BE2C (cell line): ENCODE measurements at places on chromosomes 2 and 18.
A peak's percentile ranks its signal among the peaks of the same experiment; 100 is the strongest.

DNA sequence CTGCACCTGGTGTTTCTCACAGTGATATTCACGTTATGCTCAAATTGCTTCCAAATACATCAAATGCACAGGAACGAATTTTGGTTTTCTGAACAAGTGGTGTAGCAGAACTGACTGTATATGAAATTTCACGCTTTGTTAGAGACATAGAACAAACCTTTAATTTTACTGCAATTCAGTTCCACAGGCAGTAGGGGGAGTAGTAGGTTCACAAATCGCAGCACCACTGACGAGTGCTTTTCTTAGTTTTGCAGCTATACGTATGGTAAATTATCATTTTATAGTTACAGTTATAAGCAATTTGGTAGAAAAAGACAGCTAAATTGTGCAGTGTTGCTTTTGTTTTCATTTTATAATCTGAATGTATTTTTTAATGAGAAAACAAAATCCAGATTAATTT lies 113.3 kb downstream of the KIAA1328 start:
- no peak for DNase-seq

- DNase-seq: no peak
Observed at GRCh38 chr2:203532957-203533658, 2.0 kb downstream of the RAPH1 start.

GRCh38 chr2:120745420-120746111 lies 9.9 kb downstream of the GLI2 start:
- DNase-seq: no peak

DNA sequence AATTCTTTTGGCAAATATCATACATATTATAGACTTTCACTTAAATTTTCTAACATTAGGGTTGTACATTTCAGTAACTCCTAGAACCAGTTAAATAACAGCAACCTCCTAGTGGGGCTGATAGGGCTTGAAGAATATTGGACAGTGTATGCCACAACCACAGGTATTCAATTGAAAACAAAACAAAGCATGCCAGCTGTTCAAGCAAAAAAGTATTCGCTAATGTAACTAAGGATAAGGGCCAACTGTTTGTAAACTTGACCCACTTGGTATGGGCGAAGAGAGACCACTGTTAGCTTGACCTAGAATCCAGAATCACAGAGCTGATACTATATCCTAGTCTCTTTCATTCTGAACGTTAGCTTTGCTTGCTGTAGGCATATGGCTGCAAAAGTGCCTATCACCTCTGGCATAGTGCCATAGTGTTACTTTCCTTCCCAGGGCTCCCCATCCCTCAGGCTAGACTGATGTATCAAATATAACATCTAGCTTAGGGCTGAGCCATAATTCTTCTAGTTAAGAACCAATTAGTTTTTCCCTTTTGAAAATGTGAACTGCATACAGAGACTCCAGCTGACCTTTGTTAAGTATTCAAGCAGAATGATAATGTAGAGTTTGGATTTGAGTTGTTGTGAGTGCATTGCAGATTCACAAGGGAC lies 458.8 kb upstream of the NRXN1 start:
- DNase-seq: peak; percentile 65

- DNase-seq: no peak
Observed at GRCh38 chr2:199704358-199705238, 146.4 kb downstream of the FTCDNL1 start.

DNA sequence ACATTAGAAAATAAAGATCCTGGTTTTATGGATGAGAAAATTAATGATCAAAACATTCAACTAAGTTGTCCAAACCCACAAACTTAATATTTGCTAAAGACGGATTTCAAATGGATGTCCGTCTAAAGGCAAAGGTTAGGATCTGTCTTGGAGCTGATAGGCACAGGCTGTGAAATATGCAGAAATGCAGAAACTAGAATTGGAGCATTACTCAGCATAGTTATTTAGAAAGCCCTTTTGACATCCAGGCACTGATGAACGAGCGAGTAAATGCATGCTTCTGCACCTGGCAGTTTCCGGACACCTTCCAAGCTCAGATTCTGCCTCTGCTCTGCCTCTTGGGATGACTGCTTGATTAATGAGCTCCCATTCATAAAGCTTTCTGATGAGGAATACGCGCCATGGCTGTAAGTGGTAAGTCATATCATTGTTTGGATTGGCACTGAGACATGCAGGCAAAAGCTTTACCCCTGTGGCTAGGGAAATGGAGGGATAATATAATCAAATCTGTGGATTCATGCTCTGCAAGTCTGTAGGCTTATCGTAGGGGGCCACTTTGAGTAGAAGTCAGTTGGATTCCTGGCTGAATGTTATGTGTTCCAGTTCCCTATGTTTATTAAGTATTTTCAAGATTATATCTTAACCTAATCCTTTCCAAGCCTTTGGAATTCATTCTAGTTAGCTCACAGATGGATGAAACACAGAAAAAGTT lies 2176.3 kb upstream of the CELF4 start:
- no peak for DNase-seq

- DNase-seq: no peak
Observed at GRCh38 chr2:72797740-72798139, 28.1 kb downstream of the EXOC6B start.

DNA sequence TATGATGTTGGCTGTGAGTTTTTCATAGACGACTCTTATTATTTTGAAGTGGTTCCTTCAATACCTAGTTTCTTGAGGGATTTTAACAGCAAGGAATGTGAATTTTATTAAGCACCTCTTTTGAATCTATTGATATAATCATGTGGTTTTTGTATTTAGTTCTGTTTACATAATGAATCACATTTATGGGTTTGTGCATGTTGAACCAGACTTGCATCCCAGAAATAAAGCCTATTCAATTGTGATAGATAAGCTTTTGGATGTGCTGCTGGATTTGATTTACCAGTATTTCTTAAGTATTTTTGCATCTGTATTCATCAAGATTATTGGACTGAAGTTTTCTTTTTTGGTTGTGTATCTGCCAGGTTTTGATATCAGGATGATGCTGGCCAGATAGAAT lies 131.6 kb upstream of the SCN7A start:
- no peak for DNase-seq

- no peak for DNase-seq
Observed at GRCh38 chr2:102112692-102113665, 29.6 kb upstream of the IL1R1 start.

DNA sequence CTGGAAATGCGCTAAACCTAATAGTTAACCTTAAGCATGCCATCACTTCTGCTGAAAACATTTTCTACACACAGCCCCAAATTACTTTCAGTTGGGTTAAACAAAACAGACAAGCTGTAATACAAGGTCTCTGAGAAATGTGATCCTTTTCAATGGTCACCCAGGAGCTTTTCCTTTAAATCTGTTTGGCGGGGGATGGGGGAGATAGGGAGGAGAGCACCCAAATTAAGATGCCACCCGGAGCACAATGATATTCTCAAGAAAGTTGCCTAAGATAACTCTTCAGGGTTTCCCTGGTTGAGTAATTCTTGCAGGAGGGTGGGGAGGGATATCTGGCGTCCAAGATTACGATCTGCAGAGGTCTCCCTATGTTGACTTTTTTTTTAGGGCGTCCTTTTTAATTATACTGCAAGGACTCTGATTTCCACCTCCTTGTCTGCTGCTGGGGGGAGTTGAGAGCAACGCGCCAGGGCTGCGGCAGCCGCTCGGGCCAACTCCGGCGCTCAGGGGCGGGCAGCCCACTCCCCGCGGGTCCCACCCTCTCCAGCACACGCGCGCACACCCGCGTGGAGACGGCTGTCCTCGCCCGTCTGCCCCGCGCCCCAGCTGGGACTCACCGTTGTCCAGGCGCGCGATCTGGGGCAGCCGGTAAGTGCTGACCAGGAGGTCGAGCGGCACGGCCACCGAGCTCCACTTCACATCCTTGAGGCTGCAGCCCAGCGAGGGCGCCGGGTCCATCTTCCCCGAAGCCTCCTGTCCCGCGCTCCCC lies 807 bp downstream of the GAREM1 start:
- DNase-seq: peak; percentile 7

- peak; percentile 10 for DNase-seq
Observed at GRCh38 chr2:88626171-88627054, 851 bp downstream of the EIF2AK3 start.

DNA sequence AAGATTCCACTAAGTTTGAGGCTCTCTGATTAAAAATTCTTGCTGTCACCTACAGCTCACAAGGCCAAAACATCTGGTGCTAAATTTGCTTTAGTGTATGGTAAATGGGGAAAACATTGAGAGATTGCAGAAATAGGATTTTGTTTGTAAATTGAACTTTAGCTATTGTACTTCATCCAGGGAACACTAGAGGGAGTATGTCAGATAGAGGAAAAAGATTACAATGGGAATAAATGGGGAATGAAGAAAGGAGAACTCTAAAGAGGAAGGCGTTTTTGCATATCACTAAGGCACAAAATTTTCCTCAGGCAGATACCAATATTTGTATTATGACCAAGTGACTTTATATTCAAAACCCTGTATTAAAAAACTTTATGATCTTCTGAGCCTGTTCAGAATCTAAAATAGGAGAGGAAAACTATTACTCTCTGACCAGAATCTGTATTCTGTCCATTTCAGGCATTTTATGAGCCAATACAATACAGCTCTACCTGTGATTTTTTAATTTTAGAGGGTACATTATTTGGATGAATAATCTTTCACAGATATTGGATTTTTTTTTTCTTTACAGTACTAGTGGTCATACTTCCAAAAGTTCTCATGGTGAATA lies 52.3 kb upstream of the ITGB6 start:
- DNase-seq: no peak

GRCh38 chr2:13050764-13051163 lies 334.0 kb downstream of the TRIB2 start:
- no peak for DNase-seq

DNA sequence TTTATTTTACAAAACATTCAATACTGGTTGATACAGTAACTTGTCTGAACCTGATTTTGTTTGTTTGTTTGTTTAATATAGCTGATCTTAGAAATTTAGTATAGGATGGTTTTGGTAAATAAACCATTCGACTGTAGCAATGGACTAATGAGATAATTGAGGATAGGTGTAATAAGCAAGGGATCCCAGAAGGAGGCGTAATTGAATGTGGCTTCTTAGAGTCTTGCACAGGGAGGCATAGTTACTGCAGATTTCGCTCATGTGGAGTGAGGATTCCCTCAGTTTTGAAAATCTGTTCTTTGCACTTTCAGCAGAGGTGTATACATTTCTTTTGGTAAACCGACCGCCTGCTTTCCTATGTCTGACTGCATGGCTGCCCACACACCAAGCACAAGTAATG lies 709.6 kb downstream of the SOCS6 start:
- DNase-seq: no peak

- DNase-seq: no peak
Observed at GRCh38 chr2:10285191-10285555, 17.5 kb upstream of the HPCAL1 start.

- DNase-seq: no peak
Observed at GRCh38 chr18:3983351-3983969, 471.6 kb downstream of the DLGAP1 start.

GRCh38 chr18:57749604-57749970 lies 53.5 kb downstream of the ATP8B1 start:
- no peak for DNase-seq

DNA sequence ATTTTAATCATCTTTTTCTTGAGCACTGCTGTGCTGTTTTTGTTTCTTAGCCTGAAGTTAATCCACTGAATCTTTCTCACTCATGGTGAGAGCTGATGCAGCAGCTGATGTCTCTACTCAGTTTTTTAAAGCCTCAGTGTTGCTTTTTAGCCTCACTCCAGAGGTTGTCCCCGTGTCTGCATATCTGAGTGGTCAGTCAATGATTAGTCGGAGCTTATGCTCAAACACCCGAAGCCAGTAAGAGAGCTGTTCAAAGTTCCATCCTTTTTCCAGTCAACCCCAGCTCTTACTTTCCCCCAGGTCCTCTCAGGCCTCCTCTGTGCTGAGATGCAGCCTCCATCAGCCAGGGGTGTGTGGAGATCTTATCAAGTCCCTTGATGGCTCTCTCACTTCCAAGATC lies 81.1 kb downstream of the MBOAT2 start:
- DNase-seq: no peak

GRCh38 chr2:201420442-201421113 lies 30.7 kb downstream of the TRAK2 start:
- no peak for DNase-seq

DNA sequence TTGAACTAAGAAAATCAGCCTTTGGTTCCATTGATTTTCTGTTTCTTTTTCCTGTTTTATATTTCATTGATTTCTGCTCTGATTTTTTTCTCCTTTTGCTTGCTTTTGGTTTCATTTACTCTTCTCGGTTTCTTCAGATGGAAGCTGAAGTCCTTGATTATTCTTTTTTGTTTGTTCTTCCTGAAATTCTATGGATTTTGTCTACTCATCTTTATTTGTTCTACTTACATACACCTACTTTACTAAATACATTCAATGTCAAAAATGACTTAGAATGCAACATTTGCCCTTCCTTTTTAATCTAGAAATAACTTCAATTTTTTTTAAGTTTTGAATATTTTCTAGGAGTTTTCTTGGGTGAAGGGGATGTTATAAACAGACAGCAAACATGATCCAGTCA lies 612.5 kb downstream of the METTL4 start:
- DNase-seq: no peak

DNA sequence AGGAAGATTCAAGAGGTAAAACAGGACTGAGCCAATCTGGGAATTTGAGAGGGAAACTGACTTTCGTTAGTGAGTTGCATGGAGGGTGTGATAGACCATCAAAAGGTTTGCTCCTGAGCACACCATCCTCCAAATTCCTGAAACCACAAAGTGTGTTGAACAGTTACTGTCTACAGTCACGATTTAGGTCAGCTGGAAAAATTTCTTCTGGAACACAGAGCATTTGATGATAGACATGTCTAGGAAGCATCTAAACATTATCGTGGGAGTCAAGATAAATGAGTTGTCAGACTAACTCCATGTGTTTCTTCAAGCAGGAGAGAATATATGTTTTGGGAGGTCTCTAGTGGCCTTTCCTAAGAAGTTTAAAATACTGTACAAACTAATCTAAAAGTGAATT lies 449.4 kb upstream of the SLC14A2 start:
- DNase-seq: no peak

DNA sequence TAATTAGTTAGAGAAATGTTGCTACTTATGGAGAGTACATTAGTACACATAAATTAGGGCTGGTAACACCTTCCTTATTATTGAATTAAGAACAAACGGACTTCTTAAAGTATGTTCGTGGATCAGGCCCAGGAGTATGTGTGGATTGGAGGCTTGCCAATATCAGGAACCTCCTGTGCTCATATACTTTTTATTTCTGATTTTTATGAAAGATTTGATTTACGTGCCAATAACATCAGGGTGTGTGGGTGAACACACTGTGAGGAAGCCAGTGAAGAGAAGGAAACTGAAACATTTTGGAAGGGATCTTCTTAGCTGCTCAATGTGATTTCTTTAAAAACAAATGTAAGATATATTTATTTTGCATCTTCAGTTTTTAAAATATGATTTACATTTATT lies 113.0 kb downstream of the EFEMP1 start:
- no peak for DNase-seq
